Hematopoietic multipotent progenitor cell treated with erythropoietin and hydrocortisone succinate and interleukin-3 and kit ligand, for 17 days (in vitro differentiated cells): ENCODE measurements at places on chromosomes 11 and 22.

- no peak for DNase-seq
Observed at GRCh38 chr11:1229471-1230120, 6.7 kb downstream of the MUC5B start.

GRCh38 chr22:19815093-19815822 lies 39.4 kb downstream of the GNB1L start:
- DNase-seq: no peak

- no peak for DNase-seq
Observed at GRCh38 chr11:72370201-72370600, 64.1 kb downstream of the CLPB start.

DNA sequence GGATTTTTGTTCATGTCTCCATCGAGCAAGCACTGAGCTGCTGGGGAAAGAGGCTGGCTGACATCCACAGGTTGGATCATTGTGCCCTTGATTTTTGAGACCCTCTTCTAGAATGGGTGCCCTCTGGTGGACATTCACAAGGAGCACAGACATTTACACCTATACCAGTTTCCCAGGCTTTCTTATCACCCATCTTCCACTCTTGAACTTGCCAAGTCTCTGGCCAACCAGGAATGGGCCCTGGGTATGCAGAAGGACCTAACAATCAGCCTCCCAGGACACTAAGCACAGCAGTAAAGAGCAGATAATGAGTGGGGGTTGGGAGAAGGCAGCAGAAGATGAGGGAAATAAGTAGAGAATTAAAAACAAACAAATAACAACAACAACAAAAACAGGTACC lies 5.7 kb upstream of the INTS4 start:
- peak; percentile 65 for DNase-seq

GRCh38 chr11:126417091-126417862 lies 61.8 kb downstream of the ST3GAL4 start:
- no peak for DNase-seq

DNA sequence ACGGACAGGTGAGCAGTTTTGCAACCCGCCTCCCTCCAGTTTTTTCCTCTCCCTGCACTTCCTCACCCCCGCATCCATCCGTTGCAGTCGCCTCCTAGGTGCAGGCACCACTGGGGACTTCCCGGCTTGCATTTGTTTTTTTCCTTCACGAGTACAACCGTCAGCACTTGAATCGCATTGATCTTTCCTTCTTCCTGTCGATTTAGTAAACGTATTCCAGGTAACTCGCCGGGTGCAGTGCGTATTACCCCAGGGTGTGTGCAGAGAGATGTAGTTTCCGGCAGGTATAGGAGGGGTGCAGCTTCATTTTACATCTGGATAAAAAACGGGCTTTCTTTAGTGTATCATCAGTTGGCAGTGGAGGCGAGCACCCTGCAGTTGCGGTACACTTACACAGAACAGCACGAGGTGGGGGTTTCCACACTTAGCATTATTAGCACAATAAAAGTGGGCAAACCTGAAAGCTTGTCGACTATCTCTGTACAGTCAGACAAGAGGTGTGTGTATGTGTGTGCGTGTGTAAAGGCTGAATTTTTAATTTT lies at the start of gene SORL1-AS1:
Gene SORL1-AS1, minus strand, starts transcription at position 359 of the 542 bp plus-strand sequence.
- no peak for DNase-seq

- DNase-seq: no peak
Observed at GRCh38 chr11:83674102-83674896, 388.1 kb upstream of the CCDC90B start.

GRCh38 chr11:59918987-59919589 lies 19.1 kb upstream of the OOSP1 start:
- no peak for DNase-seq

DNA sequence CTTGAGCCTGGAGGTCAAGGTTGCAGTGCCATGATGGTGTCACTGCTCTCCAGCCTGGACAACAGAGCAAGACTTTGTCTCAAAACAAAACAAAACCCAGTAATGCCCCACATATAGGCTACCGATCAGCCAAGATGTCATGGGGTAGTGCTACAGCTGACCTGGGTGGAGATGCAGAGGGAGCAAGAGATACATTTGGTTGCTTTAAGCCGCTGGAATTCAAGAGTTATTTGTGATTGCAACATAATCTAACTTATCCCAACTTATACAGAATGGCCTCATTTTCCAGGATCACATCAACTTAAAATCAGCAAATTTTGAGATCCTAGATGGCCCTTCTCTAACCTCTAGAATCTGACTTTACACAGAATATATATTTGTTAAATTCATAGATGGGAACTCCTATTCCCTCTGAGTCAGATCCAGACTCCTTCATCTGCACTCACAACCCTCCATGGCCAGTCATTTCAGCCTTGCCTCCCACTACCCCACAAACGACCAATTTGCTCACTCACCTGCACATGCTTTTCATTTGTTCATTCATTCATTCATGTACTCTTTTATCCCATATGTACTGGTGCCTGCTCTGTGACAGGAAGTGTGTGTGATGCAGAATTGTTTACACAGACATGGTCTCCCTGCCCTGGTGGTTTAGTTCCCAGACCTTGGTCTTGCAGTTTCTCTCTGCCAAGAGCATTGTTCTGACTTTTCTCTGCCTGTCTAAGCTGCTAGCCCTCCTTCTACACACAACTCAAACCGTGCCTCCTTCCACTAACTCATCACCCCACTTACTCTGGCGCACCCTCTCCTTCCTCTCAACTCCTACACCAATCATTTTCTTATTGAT lies 24.1 kb upstream of the APLNR start:
- no peak for DNase-seq

- DNase-seq: no peak
Observed at GRCh38 chr22:37498289-37498909, 12.2 kb upstream of the MFNG start.

DNA sequence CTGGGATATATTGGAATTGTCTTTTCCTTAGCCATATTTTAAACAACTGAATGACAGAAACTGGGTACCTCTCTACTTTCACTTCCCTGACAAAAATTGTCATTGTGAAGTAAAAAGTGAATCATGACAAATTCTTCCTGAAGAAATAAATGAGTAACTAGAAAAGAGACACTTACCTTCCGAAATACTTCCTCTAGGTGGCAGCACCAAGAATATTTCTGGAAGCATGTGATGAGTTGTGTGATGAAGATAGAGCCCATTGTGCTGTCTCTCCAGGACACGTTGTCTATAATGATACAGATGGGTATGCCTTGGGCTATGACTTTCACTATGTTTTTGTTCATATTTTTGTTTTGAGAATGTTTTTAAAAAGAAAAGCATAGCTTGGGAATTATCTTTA lies 21.5 kb downstream of the CASP4 start:
- DNase-seq: no peak

- no peak for DNase-seq
Observed at GRCh38 chr11:121123496-121124069, 22.5 kb downstream of the TECTA start.

- DNase-seq: no peak
Observed at GRCh38 chr11:103367650-103368049, 258.4 kb downstream of the DYNC2H1 start.

DNA sequence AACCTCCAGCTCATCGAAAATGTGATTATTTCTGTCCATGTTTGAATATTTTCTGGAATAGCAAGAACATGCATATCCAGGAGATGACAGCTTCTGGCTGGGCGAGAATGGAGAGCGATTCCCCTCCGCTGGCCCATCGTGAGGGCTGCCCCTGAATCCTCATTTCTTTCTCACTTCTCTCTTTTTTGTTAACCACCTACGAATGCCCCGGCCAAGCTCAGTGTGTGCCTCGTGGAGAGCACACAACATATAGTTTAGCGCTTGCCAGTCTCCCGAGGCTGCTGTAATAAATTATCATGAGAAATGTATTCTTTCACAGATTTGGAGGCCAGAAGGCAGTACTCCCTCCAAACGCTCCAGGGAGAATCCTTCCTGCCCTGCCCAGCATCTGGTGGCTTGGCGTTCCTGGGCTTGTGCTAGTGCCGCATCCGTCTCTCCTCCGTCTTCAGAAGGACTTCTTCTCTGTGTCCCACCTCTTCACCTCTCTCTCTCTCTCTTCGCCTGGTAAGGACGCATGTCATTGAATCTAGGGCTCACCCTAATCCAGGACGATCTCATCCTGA lies 1306.0 kb downstream of the TBC1D22A start:
- DNase-seq: no peak

- DNase-seq: no peak
Observed at GRCh38 chr22:37196539-37197450, 8.7 kb upstream of the C1QTNF6 start.

- no peak for DNase-seq
Observed at GRCh38 chr22:27412866-27413445, 388.6 kb downstream of the MN1 start.

DNA sequence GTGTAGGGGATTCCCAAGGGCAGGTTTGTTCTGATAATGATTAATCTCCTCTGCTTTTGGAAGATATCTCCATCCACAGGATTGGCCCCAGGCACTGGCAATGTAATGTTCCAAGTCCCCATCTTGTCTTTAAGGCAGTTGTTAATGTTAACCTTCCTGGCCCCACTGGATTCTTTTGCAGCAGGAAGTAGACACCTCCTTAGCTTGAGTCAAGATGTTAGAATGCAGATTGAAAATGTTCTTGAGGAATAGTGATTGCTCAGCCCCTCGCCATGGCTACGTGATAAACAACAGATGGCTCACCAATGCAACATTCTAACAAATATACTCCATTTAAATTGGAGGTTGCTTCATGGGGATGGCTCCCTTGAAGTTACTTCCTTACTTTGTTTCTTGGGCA lies 7.3 kb downstream of the HEPHL1 start:
- DNase-seq: no peak

DNA sequence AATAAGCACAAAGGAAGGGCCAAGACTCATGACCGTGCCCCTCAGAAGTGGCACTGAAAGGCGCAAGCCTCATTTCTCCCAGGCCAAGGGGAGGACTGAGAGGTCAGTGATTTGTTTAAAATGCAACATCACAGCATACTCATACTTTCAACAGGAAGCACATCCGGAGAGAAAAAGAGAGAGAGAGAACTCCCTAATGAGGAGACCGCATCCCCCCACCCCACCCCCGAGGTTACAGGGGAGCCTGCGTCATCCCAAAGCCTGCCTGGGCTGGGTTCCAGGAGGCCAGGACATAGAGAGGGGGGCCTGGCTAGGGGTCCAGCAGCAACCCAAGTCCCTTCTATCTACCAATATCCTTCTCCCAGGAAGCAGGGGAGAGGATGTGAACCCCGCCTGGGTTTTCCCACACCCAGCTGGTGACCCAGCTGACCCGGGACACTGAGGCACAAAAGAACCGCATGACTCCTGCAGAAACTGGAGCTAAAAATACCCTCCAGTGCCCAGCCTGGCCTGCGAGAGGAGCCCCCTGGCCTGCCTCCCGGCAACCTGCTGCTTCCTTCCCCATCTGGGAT lies 3.8 kb downstream of the CSNK1E start:
- no peak for DNase-seq

GRCh38 chr11:77959434-77959833 lies 35.0 kb downstream of the INTS4 start:
- no peak for DNase-seq

DNA sequence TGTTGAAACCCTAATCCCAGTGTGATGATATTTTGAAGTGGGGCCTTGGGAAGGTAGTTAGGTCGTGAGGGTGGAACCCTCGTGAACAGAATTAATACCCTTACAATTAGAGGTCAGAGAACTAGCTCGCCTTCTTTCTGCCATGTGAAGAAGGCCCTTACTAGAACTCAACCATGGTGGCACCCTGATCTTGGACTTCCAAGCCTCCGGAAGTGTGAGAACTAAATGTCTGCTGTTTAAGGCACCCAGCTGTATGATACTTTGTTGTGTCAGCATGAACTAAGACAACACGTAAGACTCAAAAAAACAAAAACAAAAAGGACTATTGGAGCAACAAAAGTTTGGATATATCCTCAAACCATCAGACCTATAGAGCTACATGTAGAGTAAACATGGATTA lies 52.0 kb downstream of the TMEM123 start:
- no peak for DNase-seq

GRCh38 chr11:19187833-19188258 lies 13.9 kb downstream of the CSRP3 start:
- DNase-seq: no peak

DNA sequence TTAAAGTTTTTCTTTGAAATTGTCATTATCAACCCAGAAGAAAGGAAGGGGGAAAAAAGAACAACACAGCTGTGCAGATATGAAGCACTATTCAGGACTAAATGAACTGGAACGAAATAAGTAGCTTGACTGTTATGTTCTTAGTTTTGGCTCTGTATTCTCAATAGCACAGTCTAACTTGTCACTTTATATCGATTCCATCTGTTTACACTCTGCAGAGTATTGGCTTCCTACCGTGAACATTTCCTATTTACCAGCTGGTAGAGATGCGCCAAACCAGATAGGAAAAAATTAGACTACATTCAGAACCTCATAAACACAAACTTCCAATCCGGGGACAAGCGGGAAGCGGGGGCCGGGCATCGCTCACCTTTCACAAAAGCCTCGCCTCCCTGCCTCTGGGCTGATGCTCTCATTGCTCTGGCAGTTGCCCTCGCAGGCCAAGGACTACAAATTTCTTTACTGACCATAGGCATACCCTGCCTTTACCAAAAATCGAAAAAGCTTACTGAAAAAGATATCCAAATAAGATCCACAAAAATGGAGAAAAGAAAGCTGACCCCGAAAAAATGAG lies 66.2 kb downstream of the EFCAB6 start:
- DNase-seq: no peak

- no peak for DNase-seq
Observed at GRCh38 chr11:114621950-114622809, 26.6 kb upstream of the NXPE4 start.

DNA sequence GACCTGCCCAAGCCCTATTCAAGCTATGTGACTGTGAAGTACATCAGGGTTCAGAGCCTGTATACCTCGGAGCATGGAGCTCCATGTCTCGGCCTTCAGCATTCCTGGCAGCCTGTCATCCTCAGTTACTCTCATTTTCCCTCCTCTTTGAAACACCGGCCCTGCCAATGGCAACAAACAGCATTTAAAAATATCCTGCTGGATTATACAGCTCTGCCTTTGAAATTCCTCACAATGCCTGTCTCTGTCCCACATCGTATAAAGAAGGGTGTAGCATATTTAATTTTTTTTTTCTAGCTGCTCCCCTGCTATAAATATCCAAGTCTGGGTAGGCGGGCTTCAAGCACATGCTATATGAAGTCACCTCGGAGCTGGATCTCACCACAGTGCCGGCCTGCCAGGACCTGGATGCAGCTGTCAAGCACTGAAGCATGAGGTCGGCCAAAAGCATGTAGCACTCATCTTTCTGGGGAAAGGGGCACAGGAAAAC lies 11.8 kb downstream of the ABTB2 start:
- DNase-seq: no peak

- DNase-seq: peak; percentile 8
Observed at GRCh38 chr11:102220728-102221467, 96.4 kb upstream of the BIRC3 start.

DNA sequence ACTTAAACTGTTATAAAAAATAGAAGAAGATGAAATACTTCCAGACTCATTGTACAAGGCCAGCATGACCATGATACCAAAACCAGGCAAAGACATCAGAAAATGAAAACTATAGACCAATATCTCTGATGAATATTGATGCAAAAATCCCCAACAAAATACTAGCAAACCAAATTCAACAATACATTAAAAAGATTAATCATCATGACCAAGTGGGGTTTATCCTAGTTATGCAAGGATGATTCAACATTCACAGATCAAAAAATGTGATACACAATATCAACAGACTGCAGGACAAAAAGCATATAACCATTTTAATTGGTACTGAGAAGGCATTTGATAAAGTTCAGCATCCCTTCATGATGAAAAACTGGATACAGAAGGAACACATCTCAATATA lies 824.5 kb upstream of the RAG2 start:
- DNase-seq: no peak

- peak; percentile 98 for DNase-seq
Observed at GRCh38 chr22:28741785-28742561, at the start of the genes CHEK2 and HSCB. Gene CHEK2, minus strand, starts transcription at chr22:28741820. Its CDS starts 7,099 bp downstream, at chr22:28734721. Gene HSCB, plus strand, starts transcription at chr22:28742039. Its CDS starts 57 bp downstream, at chr22:28742096.

- no peak for DNase-seq
Observed at GRCh38 chr11:128409476-128409875, 177.9 kb downstream of the ETS1 start.
